ENCODE measurements at places on chromosomes 13 and 19.

- no peak for DNase-seq
Observed at GRCh38 chr19:47122359-47123335, 8.0 kb upstream of the SAE1 start.

DNA sequence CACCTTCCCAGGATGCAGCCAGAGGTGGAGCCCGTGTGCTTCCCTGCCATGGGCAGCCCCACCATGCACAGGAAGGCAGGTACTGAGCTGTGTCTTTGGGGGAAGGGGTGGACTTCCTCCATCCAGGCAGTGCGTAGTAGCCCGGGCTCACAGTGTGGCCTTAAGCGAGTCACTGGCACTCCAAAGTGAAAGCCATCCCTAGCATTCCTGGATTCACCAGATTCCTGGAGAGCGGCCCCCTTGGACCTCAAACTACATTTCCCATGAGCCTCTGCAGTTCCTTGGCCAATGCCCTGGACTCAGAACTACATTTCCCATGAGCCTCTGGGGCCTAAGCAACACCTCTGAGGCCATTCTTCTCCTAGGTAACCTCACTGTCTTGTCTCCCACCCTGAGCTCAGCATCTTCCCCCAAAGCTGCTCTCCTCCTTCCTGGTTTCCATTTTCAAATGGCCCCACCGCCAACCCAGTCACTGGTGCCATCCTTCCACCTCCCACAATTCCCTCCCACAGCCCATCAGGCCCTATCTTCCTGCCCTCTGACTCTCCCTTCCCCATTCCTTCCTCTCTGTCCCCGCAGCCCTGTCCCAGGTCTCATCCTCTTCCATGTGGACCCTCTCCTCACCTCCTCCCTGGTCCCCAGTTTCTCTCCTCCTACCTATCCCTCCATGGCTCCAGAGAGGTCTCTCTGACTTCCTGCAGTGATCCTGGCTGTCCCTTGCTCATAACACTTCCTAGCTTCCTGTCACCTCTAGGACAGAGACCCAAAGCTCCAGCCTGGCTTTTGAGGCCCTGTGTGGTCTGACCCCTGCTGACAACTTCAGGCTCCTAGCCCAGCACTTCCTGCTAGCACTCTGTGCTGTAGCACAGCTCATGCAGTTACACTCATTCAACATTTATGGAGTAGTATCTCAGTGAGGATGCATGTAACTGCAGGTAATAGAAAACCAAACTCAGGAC, at the start of gene C19orf81:
C19orf81 (plus strand) TSS at position 13 of the 959 bp plus-strand sequence; CDS start at position 13, 0 bp downstream.
- DNase-seq: no peak

- no peak for DNase-seq
Observed at GRCh38 chr19:46602392-46603194, 1.5 kb downstream of the CALM3 start.

DNA sequence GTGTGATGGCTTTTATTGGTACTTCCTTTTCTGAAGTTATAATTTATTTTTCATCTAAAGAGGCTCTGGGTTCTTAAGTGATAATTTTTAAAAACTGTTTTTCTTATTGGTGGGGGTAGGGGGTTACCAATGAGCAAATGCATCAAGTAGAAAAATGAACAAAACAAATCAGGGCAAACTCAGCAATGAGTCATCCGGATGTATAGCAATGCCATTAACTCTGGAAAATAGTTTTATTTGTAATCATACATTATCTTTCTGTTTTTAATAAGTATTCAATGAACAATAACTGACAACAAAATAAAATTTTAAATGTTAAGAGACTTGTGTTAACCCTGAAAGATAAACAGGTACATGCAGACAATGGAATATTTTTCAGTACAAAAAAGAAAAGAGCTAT, 67.6 kb downstream of the UFM1 start:
- DNase-seq: no peak

GRCh38 chr19:9061879-9062278, 25.0 kb upstream of the OR1M1 start:
- DNase-seq: no peak

DNA sequence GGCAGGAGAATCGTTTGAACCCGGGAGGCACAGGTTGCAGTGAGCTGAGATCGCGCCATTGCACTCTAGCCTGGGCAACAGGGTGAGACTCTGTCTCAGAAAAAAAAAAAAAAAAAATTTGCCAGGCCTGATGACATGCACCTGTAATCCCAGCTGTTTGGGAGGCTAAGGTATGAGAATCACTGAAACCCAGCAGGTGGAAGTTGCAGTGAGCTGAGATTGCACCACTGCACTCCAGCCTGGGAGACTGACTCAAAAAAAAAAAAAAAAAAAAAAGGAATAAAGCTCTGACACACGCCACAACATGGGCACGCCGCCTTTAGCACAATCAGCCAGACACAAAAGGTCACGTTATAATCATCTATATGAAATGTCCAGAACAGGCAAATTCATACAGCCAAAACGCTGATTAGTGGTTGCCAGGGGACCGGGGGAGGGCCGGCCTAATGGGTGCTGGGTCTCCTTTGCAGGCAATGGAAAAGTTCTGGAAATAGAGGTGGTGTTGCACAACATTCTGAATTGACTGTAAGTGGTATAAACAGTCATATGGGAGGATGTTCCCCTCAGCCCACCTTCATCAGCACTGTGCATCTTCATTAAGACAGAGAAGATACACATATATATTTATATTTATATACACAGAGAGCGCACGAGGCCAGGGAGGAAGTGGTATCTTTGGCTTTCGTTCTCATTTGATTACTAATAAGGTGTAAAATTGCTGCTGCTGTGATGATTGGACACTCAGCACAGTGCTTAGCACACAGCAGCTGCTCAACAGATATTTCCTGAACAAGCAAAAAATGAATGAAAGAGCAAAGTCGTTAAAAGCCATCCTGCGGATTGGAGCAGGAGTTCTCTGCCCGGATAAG, 3.8 kb downstream of the HSPBP1 start:
- DNase-seq: no peak

GRCh38 chr13:44421853-44422525, 48.4 kb downstream of the SERP2 start:
- no peak for DNase-seq

DNA sequence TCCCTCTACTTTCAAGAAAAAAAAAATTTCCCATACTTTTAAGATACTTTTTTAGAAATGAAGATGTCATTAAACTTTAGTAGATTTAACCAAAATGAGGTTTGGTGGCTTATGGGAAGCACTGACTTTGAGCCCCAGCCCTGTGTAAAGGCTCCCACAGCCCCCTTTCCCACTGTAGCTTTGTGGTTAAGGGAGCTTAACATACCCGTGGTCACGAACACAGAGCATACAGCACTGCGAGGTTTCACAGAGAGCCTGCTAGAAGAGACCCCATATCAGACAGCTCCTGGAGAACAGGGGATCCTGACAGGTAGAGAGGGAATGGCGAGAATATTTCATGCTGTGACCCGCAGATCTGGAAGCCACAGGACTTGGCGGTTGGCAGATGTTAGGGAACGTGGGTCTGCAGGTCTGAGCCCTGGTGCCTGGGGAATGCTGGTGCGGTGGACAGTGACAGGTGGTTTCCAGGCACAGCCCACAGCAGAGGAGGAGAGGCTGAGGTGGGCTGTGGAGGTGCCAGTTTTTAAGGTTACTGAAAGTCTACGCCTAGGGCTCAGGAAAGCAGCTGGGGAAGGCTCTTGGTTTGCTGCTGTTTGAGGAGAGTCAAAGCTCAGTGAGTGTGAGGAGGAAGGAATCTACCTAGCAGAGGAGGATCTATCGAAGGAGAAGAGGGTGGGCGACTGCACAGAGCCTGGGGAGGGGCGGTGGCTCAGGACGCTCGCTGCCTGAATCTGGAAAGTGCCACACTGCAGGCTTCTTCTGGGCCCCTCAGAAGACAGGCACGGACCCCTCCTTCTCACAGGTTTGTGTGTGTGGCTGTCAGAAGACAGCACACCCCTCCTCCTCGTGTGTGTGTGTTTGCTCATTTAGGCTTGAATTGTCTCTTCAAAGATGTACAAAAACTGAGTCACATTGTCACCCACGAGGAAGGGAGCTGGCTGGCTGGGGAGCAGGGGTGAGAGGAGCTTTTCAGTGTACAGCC, 49.9 kb downstream of the SLC7A9 start:
- DNase-seq: no peak

DNA sequence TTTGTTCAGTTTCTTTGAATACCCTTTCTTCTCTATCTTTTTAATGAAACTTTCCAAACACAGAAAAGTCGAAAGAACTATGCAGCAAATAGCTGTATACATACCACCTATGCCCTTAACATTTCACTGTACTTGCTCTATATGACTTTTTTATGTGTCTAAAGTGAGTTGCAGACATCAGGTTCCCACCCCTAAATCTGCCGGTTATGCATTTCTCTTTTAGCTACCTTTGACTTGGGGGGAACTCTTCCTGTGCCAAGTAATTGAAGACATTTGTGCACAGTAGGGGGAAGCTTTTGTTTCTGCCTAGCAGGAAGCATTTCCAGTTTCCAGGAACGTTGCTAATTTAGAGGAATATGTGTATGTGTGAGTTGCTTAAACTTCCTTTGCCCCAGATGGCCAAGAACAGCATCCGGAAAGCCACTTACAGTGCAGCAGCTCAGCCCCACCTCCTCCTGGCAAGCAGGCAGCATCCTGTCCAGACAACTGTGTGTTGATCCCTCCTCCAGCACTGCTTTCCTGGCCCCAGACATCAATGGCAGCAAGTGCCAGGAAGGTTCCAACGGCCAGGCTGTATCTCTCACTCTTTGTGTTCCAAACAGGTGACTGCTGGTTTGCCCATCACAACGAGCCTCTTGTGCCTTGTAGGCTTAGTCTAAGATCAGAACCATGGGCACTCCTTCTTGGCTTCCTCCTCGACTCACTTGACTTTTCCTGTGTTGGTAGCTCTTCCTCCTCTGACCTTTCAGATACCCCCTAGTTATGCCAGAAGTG, 14.7 kb upstream of the GRAMD1A start:
- DNase-seq: peak; percentile 47

- DNase-seq: no peak
Observed at GRCh38 chr13:37729876-37730275, 131.3 kb upstream of the POSTN start.

GRCh38 chr13:91572439-91572838, 174.0 kb downstream of the GPC5 start:
- DNase-seq: no peak

DNA sequence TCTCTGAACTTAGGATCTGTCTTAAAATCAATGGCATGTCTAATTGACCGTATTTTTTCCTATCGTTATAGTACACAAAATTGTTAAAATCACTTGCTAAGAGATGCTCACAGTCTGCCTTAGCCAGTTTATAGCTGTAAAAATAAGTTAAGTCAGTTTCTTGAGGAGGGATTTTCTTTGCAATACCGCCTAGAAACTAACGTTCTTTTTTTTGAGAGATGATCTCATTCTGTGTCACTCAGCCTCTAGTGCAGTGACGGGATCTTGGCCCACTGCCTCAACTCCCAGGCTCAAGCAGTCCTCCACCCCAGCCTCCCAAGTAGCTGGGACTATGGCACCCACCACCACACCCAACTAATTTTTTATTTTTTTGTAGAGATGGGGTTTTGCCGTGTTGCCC, 4.4 kb downstream of the CKAP2 start:
- DNase-seq: no peak

- no peak for DNase-seq
Observed at GRCh38 chr19:10870501-10870954, 825 bp upstream of the CARM1 start.

GRCh38 chr13:32883474-32883873, 132.7 kb upstream of the KL start:
- DNase-seq: no peak

DNA sequence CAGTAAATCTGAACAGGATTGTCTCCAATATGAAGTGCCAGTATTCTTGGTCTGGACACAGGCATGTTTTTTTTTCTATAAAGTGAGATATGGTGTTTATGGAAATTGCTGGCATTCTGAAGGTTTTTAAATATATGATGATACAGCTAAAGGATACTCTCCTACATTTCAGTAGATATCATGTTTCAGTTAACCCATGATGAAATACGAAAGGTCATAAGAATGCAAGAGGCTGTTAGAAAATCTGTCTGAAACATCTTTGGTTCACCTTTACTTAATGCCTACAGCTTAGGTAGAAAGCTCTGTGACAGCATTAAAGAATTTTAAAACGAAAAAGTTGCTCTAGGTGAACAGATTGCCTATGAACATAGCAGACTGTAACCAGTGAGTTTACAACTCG, 9.1 kb downstream of the FRY start:
- DNase-seq: no peak

DNA sequence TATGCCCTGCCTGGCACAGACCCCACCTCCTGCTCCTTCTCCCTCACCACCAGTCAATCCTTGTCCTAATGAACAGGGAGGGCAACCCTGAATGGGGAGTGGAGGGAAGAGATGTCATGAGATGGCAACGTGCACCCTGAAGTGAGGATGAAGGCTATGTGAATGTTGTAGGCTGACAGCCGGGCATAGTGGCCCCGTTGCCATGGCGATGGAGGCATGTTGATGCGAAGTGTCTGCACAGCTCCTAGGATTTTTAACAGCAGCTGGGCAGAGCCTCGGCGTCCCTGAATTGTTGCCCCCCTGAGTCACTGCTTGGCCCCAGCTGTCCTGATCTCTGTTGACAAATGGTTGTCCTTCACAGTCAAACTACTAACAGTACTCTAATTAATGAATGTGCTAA, 4.8 kb upstream of the ALOX5AP start:
- no peak for DNase-seq
